ENCODE measurements at places on chromosomes 4 and X.

DNA sequence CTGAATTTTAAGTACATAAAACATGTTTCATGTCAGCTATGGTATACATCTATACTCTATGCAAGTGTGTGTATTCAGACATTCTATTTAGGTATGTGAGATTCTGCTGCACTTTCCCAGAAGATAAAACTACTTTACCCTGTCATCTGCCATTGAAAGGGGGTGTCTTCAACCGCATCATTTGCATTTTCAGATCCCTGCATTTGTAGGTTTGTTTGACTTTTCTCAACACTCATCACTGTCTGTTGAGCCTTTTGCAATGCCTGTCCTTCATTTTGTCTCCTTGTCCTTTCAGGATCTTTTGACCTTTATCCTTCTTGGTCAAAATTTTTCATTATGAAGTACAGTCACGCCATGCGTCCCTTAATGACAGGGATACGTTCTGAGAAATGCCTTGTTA is 103.5 kb downstream of the TMA16 start:
- no peak for DNase-seq

DNA sequence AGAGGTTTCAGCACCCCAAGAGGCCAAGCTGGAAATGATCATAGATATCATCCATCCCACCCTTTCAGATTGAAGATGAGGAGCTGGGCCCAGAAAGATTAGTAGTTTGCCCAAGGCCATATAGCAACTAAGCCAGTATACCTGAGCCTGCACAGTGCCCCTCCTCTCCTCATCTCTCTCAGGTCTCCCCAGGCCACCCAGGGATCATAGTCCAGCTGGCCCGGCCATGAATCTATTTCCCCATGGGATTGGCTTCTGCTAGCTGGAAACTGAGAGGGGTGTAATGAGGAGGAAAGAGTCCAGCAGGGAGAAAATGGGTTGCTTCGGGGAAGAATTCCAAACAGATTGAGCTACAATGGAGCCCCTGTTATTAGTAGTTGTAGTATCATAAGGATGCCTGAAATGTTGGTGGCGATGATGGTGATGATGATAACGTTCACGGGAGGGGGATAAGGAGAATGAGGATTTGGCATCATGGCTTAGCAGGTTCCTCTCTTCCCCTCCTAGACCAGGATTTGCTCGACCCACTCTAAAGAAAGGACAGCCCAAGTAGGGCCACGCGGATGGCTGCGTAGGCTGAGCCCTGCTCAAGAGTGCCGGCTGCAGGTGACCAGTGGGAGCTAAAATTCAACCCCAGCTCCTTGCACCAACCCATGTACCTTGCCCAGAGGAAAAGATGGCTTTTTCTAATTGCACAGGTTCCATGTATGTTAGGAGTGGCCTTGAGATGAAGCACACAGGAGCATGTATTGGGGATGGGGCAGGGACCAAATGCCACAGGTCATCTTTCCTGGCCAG is 117.8 kb upstream of the PJA1 start:
- DNase-seq, result no peak

DNA sequence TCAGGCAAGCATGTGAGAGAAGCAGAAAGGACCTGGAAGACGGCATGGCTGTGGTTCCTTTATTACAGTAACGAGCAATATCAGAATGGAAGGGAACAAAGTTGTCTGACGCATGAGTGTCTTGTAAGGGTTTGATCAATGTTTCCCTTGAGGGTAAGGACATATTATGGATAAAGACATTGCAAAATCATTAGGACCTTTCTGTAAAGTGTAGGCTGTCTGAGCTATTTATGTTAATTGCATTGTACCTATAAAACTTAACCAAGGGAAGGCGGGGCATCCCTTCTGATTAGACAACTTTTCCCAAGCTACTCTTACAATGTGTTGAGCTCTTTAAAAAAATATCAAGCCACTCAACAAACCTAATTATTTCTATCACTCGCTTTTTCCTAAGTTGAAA is 112.2 kb upstream of the JADE1 start:
- no peak for DNase-seq

DNA sequence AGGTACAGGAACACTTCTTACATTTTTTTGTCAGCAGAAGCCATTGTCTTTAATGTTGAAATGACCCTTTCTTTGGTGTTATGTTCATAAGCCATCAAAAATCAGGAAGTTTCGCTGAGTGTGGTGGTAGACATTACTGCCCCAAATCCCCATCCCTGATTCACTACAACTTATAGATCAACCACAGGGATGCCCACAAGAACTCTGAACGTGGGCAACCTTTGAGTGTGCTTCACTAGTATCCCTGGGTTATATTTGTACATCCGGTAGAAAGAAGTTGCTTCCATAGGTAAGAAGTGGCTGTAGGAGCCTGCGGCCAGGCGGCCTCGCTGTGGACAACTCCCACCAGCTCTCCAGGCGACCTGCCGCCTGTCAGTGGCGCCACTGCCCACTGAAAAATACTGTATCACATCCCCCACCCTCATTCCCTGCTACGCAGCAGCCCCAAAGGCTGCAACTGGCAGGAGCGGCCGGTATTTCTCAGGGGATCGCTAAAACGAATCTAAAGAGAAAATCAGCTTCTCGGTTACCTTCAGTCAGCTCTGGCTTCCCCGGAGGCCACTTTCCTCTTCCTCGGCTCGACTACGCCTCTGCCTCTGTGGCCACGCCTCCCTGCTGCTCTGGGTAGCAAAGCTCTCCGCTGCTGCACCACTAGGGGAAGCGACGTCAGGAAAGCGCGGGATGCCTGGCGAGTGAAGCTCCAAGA is 13.9 kb upstream of the ETDC start:
- no peak for DNase-seq

- no peak for DNase-seq
Measured at GRCh38 chr4:129377131-129377845, 281.3 kb downstream of the C4orf33 start.

DNA sequence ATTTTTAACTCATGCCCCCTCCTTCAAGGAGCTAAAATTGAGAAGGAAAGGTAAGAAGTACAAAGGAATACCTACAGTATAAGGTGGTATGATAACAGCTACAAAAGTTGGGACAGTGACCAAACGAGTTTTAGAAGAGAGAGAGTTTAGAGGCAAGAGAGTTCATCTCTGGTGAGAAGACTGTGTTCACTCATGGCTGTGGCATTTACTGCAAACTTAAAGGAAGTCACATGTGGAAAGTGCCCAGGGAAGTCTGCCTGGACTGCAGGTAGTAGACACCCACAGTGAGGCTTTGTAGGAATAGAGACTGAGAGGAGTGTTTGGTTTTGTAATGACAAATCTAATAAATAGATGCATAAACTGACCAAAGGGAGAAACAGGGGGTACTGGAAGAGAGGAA is 493.5 kb downstream of the IL15 start:
- DNase-seq, result no peak

- DNase-seq, result no peak
Measured at GRCh38 chr4:159674241-159674640, 571.4 kb downstream of the RAPGEF2 start.

DNA sequence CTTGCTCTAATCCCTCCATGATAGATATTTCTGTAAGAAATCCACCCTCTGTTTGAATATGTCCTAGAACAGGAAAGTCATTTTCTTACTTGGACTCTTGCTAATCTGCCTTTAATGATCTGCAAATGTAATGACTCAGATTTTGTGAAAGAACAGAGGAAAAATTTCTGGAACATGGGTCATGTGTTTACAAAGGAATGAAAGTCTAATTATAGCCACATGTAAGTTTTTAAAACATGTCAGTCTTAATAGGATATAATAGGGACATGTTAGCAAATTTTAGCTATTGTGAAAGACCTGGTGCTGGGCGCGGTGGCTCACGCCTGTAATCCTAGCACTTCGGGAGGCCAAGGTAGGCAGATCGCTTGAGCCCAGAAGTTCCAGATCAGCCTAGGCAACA is 47.6 kb downstream of the GRK4 start:
- no peak for DNase-seq

DNA sequence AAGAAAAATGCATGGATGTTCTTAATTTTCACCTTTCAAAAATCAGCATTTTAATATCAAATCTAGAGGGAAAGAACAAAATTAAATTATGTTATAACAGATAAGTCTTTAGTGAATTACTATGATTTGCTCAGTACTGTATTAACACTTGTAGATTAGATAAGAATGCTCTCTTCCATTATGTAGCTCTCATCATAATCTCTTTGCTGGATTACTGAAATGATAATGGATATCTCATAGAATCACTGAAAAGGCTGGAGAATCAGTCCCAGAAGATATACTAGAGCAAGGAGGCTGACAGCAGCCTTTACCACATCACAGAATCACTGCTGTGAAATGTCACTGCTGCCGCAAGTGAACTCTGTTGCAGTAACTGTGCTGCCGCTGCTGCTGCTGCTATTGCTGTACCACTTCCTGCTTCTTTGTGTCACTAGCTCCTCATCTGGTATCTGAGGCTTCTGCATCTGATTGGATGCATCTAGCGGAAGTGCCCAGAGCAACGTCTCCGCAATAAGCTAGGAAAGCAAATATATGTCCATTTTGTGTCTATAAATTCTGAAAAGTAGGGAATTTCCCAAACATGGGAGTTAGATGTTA is 738.2 kb downstream of the ADGRL3 start:
- DNase-seq, result no peak

GRCh38 chr4:133320576-133321170 is 171.6 kb downstream of the PCDH10 start:
- DNase-seq, result no peak

GRCh38 chr4:164904941-164905340 is 28.0 kb downstream of the APELA start:
- no peak for DNase-seq

DNA sequence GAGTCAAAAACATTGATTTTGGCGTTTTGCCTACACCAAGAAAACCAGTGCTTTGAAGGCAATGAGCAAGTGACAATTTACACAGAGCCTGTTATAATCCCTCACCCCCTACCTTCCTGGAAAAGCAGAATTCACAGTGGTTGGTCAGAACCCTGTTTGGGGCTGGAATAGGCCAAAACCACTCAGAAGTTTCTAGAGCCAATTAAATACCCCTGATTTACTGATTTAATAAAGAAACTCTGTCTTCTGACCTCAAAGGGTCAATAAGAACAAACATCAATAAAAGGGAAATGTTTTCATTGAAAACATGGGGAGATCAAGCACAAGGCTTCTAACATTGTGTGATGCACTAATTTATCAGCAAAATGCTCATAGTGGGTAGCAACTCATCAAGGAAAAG is 116.3 kb downstream of the UNC5C start:
- DNase-seq, result no peak

- DNase-seq, result no peak
Measured at GRCh38 chr4:181507180-181507835, 735.9 kb upstream of the TENM3 start.

GRCh38 chr4:30767147-30767845 is 47.1 kb downstream of the PCDH7 start:
- DNase-seq, result no peak

GRCh38 chrX:16075087-16075486 is 48.3 kb upstream of the GRPR start:
- DNase-seq, result no peak

DNA sequence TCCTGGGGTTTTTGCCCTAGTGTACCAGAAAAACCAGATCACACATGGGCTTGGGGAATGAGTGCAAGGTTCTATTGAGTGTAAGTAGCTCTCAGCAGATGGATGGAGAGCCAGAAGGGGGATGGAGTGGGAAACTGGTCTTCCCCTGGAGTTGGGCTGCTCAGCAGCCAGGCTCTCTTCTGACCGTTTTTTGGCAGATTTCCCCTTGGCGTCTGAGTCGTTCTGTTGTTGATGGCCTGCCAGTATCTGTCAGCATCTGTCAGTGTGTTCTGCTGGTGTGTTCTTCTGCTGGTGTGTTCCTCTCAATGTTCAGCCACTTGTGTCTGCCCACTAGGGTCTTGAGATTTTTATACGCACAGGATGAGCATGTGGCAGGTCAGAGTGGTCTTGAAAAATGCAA is 633.9 kb upstream of the CPEB2 start:
- no peak for DNase-seq

DNA sequence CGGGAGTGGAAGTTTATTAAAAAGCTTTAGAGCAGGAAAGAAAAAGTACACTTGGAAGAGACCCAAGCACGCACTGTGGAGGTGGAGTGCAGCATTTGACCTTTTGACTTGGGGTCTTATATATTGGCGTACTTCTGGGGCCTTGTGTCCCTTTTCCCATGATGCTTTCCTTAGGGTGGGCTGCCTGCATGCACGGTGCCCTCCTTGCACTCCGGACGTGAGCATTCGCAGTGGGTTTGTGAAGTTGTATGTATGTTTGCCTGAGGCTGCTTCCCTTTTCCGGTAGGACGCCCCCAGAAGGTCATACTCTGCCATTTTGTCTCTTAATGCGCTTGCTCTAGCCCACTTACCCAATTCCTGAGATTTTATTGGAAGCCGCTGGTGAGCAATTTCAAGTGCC is 39.6 kb downstream of the TRMT44 start:
- no peak for DNase-seq

DNA sequence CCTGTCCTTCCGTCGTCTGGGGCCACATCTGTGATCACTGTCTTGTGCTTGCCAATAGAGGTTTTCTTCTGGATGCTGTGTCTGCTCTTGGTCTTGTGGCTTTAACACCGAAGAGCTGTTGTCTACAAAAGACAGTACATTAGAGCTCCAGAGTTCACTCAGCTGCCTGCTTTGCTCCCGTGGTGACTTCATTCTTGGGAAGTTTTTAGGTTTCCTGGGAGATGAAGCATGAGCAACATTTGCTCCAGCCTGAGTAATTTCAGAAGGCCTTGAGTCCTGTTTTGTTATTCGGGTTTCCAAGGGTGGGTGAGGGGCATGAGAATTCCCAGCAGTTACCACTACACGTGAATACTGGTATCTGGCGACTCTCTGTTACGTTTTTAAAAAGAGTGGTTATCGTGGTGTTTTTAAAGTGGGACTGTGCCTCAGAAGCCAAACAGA is 189.2 kb downstream of the SHROOM3 start:
- no peak for DNase-seq

- no peak for DNase-seq
Measured at GRCh38 chr4:169335331-169335730, 64.6 kb upstream of the SH3RF1 start.

DNA sequence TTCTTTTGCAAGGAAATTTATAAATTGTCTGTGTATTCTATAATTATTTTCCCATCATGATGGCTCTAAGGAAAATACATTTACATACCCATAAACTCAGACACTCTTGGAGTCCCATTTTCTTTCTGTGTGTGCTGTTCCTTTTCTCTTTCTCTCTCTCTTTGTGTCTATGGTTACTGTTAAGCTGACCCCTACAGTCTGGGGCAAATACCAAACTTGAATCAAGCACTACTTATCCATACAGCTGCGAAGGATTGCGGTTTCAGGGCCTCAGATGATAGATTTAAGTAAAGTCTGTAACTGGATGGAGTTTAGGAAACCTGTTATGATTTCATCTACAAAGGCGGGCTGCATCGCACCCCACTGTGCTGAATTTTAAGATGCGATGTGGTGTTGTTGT is 150.2 kb downstream of the SHROOM3 start:
- DNase-seq, result no peak

DNA sequence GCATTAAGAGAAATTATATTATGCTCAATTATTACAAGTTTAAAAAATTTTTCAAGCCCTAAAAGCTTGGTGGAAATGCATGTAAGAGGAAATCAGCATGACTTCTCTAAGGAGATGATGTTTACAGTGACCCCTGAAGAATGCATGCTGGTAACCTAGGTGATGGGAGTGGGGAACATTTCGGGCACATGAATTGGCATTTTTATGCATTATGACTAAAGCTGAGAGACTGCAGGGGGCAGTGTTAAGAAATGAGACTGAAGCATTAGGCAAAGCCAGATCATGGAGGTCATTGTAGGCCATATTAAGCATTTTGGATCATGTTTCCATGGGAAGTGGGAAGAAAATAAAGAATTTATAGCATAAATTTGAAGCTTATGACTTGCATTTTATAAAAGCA is 421.3 kb downstream of the FAT4 start:
- DNase-seq, result no peak

- no peak for DNase-seq
Measured at GRCh38 chr4:150217192-150217591, 138.9 kb downstream of the DCLK2 start.
